ENCODE measurements at places on chromosomes 12 and 14.

DNA sequence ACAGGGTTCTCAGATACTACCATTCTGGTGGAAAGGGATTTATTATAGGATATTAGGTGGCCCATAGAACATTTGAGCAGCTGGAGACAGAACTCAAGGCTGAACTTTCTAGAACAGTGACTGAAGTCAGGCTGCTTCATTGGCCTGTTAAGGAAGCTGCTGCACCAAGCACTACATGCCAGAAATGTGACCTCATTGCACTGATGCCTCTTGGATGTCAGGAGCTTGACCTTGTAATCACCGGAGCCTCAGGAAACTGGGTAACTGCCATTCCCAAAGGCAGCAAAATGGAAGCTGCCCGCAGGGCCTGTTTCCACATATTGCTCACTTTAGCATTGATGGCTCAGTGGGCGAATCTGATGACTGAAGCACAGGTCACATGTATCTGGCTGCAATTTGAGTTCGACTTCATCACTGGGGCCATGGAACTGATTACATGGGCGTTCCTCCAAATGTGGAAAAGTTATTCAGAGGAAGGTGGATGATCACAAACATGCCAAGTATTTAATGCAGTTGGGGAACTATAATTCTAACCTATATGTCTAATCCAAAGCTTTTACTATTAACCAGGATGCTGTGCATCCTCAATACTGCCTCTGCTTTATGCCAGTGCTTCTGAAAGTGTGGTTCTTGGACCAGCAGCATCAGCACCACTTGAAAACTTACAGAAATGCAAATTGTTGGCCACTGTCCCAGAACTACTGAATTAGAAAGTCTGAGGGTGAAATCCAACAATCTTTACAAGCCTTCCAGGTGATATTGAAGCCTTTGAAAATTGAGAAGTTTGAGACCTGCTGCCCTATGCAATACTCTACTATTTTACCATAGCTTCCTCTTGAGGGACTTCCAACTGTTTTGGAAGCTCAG lies 337.2 kb upstream of the NAV3 start:
- peak; percentile 87 for DNase-seq

DNA sequence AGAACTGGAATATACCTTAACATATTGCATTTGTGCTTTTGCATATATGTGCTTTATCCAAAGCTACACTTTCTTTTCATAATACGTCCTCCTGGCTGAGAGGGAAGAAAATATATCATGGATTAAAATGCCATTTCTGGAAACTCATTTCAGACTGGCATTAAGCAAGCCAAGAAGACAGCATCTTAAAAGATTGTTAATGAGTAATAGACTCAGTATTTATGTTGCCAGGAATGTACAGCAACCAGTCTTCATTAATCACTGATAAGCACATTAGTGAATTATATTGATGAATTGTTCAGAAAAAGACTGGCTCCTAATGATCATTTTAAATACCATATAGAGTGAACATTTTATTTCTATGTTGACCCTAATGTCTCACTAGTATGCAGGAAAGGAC lies 134.9 kb upstream of the IFNG-AS1 start:
- DNase-seq, result no peak

DNA sequence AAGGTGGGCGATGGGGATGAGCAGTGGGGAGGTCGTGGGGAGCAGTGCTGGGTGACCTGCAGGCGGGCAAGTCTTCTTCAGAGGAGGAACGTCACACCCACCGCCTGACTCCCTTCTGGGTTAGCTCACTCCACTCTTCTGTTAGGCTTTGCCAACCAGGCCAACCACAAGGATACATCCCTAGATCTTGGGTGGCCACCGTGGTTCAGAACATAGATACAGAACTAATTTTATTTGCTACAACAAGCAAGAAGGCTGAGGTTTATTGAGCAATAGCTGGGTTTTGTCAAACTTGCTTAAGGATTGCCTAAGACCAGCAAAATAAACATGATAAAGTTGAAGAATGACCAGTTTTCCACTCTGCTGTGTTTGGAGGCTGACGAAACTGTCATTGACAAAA lies 109.4 kb downstream of the DACT1 start:
- DNase-seq, result no peak

DNA sequence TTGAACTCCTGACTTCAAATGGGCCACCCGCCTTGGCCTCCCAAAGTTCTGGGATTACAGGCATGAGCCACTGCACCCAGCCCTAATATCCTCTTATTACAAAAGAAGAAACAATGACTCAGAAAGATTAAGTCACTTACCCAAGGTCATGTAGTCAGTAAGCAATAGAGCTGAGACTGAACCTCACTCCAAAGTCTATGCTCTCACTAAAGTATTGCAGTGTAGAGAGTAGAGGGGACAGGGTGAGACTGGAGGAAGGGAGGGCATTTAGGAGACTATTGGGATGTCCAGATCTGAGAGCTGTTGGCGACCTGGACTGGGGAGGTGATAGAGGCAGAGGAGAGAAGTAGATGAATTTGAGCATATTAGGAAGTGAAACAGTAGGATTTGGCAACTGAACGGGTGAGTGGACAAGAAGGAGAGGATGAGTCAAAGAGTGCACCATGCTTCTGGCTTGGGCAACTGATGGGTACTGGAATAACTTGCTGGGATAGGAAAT lies 11.8 kb downstream of the P2RX7 start:
- no peak for DNase-seq

DNA sequence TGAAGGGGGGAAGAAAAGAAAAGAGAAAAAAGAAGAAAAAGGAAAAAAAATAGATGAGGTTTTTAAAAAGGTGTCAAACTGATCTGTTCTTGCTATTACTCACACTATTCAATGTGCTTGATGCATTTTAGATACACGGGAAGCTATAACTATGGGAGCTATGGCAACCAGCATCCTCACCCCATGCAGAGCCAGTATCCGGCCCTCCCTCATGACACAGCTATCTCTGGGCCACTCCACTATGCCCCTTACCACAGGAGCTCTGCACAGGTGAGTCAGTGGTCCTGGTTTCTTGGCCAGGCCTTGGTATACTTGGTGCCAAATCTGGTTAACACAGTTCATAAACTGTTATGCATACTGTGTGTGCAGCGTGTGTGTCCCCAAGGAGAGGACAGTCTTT lies 24.0 kb upstream of the RIC8B start:
- DNase-seq, result no peak

- no peak for DNase-seq
Measured at GRCh38 chr14:104992501-104992900, 6.9 kb downstream of the CLBA1 start.

DNA sequence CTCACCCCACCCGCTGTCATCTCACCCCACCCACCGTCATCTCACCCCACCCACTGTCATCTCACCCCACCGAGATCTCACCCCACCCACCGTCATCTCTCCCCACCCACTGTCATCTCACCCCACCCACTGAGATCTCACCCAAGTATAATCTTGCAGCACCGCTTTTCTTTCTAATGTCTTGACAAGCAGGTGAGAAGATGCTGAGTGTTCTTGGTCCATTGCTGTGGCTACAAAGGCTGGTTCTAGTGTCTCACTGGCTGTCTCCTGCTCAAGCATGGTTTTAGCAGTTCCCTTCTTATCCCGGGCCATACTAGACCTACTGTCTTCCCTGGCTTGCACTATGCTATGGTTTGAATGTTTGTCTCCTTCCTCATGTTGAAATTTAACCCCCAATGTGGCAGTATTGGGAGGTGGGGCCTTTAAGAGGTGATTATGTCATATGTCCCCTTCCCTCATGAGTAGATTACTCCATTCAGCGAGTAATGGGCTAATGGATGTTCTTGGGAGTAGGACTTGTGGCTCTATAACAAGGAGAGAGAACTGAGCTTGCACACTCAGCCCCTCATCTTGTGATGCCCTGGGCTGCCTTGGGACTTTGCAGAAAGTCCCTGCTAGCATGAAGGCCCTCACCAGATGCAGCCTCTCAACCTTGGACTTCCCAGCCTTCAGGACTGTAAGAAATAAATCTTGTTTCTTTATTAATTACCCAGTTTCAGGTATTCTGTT lies 47.7 kb upstream of the PPP2R5C start:
- DNase-seq, result no peak

DNA sequence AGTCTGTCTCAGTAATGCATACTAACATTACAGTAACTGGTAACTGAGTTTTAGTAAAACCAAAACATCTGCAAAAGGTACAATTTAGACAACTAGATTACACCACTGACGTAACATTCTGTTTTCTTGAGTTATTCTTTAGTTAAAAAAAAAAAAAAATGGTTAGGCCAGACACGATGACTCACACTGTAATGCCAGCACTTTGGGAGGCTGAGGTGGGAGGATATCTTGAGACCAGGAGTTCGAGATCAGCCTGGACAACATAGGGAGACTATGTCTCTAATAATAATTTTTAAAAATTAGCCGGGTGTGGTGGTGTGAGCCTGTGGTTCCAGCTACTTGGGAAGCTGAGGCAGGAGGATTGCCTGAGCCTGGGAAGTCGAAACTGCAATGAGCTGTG lies 34.1 kb downstream of the AP5M1 start:
- no peak for DNase-seq

DNA sequence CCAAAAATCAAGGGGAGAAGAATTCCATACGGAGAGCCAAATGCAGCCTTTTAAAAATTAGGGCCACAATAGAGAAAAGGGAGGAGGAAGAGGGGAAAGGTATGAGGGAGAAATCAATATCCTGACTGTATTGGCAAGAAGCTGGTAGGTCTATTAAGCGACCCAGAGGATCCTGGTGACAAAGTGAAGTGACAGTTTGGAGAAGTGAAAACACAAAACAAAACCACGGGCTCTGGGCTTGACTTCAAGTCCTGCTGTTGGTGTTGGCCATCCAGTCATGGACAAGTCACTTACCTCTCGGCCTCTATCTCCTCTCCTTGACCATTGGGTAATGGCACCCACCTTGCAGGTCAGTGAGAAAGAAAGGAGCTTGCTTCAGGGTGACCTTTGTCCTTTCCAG lies 47.0 kb upstream of the KCNA5 start:
- no peak for DNase-seq

GRCh38 chr12:40055228-40055579 lies 50.7 kb downstream of the SLC2A13 start:
- no peak for DNase-seq

DNA sequence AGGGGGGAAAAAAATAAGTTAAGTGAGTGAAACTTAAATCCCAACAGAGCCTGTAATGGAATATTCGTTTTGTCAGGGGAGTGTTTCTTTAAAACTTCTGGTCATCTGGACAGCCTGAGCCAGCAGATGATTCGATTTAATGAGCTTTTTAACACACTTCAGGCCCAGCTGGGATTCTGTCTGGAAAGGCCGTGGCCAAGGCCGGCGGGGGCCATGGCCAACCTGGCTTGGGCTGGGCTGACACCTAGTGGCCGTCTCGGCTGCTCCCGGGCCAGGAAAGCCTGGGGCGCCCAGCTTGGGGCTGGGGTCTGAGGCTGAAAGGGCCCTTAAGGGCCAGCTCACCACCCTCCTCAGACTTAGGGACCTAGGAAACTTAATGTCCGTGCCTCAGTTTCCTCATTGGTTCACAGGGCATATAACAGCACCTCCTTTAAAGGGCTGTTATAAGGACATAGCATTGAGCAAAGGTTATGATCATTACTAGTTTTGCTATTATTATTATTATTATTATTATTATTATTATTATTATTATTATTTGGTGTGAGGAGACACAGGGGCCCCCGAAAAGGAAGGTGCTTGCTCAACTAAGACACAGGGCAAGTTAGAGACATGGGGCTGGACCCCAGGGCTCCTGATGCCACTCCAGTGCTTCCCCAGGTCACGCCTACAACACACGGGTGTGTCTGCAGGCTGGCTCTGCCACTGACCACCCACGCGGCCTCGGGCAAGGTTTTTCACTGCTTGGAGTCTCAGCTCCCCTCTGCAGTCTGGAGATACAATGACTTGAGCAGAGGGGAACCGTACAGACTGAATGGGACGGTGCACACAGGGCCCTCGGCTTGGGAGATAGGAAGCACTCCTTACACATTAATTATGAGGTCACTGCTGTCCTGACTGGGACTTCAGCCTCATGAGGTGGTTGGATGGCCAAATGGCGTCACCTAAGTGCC lies 84.0 kb downstream of the SYNE3 start:
- peak; percentile 23 for DNase-seq

GRCh38 chr14:61396694-61397093 lies 75.3 kb downstream of the PRKCH start:
- no peak for DNase-seq

- no peak for DNase-seq
Measured at GRCh38 chr12:76571256-76571655, 11.7 kb upstream of the OSBPL8 start.

- no peak for DNase-seq
Measured at GRCh38 chr12:58939399-58940100, 19.2 kb upstream of the LRIG3 start.

GRCh38 chr14:50038398-50039119 lies 77.8 kb downstream of the VCPKMT start:
- DNase-seq, result no peak

GRCh38 chr14:75063013-75063412 lies 811 bp downstream of the ACYP1 start:
- DNase-seq, result peak; percentile 55
